ENCODE measurements at places on chromosomes 1 and 21.

DNA sequence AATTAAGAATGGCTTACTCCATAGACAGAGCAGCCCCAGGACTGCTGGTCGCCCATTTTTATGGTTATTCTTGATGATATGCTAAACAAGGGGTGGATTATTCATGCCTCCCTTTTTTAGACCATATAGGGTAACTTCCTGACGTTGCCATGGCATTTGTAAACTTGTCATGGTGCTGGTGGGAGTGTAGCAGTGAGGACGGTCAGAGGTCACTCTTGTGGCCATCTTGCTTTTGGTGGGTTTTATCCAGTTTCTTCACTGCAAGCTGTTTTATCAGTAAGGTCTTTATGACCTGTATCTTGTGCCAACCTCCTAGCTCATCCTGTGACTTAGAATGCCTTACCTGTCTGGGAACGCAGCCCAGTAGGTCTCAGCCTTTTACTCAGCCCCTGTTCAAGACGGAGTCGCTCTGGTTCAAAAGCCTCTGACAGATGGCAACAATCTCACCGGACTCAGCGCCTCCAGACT is 5.2 kb upstream of the AGPAT3 start:
- no peak for DNase-seq

GRCh38 chr1:113256348-113256729 is 134.0 kb upstream of the MAGI3 start:
- no peak for DNase-seq

DNA sequence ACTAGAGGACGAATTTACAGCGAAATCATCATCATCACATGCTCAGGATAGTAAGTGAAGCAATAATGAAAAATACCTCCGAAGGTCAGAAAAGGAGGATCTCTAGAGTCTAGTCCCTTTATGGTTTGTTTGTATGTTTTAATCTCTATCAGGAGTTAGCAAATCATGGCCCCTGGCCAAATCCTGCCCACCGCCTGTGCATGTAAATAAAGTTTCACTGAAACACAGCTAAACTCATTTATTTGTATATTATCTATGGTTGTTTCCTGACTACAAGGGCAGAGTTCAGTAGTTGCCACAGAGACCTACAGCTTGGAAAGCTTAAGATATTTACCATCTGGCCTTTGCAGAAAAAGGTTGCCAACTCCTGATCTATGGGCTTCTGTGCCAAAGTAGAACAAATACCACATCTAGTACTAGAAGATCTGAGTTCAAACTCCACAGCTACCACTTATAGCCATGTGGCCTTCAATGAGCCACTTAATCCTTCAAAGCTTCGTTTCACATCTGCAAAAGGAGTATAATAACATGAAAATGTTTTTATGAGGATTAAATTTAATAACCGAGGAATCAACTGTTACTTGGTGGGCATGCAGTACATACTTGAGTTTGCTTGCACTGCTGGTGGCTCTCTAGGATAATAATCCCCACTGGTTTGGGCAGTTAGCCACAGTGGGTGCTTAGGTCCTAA is 94.0 kb upstream of the KIF26B start:
- DNase-seq = no peak

GRCh38 chr1:83828456-83828855 is 170.5 kb downstream of the TTLL7 start:
- no peak for DNase-seq

DNA sequence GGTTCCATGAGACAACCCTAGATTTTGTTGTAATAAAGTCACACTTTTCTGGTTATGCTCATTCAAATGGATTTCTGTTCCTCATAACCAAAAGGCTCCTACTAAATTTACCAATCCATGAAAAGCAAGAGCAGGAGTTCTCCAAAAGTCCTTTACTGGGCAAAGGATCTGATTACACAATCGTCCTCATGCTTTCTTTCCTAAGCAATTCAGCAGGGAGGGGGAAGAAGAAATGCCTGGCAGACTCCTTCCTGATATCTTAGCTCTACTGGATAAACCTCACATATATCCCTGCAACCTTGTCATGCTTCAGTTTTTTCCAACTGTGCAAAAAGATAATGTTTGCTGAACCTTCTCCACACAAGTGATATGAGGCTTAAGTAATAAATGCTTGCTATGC is 67.6 kb upstream of the GUCA2B start:
- DNase-seq = no peak

DNA sequence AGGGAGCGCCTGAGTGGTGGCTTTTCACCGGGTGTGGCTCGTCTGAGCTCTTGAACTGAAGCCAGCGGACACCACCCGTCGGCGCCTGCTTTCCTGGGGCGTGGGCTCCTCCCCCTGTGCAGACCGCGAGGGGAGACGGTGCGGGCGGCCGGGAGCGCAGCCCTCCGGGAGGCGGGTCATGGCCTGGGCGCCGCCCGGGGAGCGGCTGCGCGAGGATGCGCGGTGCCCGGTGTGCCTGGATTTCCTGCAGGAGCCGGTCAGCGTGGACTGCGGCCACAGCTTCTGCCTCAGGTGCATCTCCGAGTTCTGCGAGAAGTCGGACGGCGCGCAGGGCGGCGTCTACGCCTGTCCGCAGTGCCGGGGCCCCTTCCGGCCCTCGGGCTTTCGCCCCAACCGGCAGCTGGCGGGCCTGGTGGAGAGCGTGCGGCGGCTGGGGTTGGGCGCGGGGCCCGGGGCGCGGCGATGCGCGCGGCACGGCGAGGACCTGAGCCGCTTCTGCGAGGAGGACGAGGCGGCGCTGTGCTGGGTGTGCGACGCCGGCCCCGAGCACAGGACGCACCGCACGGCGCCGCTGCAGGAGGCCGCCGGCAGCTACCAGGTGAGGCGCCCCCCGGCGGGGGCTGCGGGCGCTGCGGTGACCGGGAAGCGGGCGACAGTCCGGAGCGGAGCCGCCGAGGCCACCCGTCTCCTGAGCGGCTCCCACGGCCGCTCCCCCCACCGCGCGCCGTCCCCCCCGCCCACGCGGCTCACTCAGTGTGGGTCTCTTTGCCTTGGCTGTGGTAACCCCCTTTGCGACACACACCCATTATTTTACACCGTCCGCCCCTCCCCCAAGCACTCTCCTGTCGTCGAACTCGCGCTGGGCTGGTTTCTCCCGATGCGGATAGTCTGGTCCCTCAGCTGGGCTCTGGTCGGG is at the start of gene TRIM58:
Gene TRIM58 (plus strand): TSS at position 119 of the 916 bp plus-strand sequence. CDS start 60 bp downstream, at position 179.
- no peak for DNase-seq

- no peak for DNase-seq
Observed at GRCh38 chr1:89945852-89946476, 48.9 kb upstream of the ZNF326 start.

- no peak for DNase-seq
Observed at GRCh38 chr1:6860401-6860800, 75.1 kb downstream of the CAMTA1 start.

DNA sequence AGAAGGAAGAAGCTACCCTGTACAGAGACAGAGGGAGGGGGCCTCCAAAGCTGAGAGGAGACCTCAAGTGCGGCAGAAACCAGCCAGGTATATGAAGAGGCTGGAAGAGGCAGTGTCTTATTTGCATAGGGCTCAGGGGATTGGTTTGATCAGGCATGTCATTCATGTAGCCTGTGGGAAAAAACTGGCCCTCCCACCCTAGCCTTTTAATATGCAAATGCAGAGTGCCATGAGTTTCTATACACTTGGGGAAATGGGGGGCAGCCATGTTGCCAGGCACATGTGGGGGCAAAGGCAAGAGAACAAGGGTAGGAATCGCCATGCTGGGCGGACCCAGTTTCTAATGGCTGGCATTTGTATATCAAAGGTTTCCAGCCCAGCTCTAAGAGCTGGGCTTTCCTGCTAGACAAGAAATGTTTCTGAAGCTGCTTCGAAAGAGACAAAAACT is 172.7 kb downstream of the RASAL2 start:
- no peak for DNase-seq

DNA sequence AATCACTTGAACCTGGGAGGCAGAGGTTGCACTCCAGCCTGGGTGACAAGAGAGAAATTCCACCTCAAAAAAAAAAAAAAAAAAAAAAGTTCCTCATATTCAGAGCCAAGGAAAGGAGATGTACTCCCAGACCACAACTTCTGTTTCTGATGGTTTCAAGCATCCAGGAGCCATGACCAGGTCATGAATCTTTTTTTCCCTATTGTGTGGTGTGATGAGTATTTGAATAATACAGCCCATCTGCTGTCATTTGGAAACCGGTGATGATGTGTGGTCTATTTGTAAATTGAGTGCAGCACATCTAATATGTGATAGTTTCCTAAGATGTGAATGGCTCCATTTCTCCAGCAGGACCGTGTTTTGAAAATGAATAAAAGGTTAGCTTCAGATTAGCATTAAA is 18.6 kb downstream of the PIK3CD start:
- DNase-seq = no peak

- DNase-seq = no peak
Observed at GRCh38 chr1:43565600-43566360, 35.1 kb downstream of the PTPRF start.

GRCh38 chr1:225999912-226000337 is 782 bp upstream of the SDE2 start:
- DNase-seq = no peak

- no peak for DNase-seq
Observed at GRCh38 chr1:58447886-58448285, 98.6 kb downstream of the OMA1 start.

GRCh38 chr1:192654591-192655251 is 18.8 kb downstream of the RGS13 start:
- DNase-seq = no peak

DNA sequence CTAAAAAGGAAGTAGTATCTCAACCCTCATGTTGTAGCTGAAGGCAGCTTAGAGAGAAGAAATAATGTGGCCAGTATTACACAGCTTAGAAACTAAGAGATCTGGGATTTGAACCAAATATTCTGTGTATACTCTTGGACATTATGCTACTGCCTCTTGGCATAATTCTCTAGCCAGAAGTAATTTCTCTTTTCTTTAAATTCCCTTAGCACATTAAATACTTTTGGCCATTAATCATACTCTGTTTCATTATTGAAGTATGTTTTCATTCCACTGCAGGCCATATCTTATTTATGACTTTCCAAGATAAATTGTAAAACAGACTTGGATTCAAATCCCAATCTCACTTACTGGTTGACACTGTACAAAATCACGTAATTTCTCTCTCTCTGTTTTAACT is 181.3 kb upstream of the SPAG17 start:
- DNase-seq = no peak

DNA sequence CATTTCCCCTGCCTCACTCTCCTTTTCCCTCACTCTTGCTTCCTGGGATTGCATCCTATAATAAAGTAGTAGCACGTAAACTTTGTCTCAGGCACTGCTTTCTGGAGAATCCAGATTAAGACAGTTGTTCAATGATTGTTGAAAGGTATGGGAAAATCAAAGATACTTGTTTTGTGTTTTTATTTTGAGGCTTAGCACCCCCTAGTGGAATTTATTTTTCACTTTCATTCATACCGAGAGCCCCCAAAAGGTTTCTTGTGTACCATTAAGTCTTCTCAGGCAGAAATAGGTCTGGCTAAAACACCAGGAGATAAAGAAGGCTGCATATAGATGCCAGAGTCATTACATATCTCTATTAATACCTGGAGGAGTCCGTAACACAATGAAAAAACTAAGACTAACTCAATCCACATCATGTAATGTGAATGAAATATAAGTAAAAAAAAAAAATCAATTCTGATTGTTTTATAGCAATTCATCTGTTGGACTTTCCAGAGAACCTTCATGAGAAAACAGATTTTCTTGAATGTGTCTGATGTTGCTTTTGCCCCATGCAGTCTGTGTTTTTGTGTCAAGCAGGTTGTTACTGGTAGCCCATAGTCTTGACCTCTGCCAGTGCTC is 103.5 kb downstream of the RPE65 start:
- DNase-seq = no peak

GRCh38 chr1:16145030-16145661 is 10.7 kb downstream of the EPHA2 start:
- no peak for DNase-seq

- no peak for DNase-seq
Observed at GRCh38 chr1:106768077-106768476, 288.4 kb upstream of the PRMT6 start.

- DNase-seq = no peak
Observed at GRCh38 chr1:161172776-161173376, 4.4 kb downstream of the B4GALT3 start.

DNA sequence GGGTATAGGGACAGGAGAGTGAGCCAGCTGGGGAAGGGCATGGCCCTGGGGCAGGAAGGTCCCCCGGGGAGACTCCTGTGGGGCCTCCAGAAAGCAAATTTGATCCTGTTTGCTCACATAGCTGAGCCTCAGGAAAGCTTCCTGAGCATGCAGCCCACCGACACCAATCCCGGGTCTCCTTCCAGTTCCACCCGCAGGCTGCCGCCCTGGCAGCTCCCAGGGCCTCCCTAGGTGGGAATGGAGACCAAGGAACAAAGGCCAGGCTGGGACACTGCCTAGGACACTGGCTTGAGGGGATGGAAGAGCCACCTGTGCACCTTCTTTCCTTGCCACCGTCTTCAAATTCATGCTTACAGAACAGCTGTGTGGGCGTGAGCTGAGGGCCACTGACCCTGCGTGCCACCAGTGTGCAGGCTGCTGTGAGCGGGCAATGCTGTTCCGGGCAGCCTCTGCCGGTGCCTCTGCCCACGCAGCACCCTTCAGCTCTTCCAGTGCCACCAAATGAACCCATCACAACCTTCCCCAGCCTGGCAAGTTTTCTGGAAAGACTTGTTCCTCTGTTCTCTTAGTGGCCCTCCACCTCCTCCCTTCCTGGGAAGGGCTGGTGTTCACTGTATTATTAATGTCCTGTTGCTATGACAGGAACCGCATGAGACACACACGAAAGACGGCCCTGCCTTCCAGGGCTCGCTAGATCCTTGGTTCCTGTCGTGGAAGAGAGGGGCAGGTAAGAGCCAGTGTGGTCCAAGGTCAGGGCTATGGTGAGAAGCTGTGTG is 53.6 kb downstream of the ACBD3 start:
- DNase-seq = no peak

- no peak for DNase-seq
Observed at GRCh38 chr1:115089420-115090185, at the start of gene TSPAN2. Gene TSPAN2 (minus strand): TSS chr1:115089503. CDS start chr1:115089432, 71 bp downstream.

GRCh38 chr1:168987330-168987729 is 119.2 kb upstream of the ATP1B1 start:
- no peak for DNase-seq

DNA sequence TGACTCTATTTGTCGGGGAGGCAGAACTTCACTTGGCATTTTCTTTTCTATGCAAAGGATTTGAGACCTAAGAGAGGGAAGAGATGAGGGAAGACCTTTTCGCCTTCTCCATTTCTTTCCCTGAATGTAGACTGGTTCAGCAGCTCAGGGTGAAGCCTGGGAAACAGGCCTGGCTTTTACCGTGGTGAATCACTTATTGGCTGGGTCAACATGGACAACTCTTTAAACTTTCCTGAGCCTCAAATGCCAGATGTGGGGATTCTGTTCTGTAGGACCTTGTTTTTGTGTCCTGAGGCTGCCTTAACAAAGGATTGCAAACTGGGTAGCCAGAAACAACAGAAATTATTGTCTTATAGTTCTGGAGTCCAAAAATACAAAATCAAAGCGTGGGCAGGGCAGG is 455.8 kb upstream of the VAMP3 start:
- no peak for DNase-seq
